ENCODE measurements at places on chromosomes 7 and 10. TPM values are rescaled to one million over a fixed set of nuclear protein-coding genes. Genes with fewer than 3 reads are reported as not detected.

The ZNF365 gene
- total RNA-seq: 0.19 TPM

The ADIRF gene
- total RNA-seq: 23.8 TPM

The CCNJ gene
- total RNA-seq: 4.5 TPM

The RTKN2 gene
- 5.0 TPM for total RNA-seq

The GBF1 gene
- total RNA-seq: 9.6 TPM

- H3K4me1 ChIP-seq: peaks cover 10% of the 10 kb centered on the region
- peak overlapping the region; percentile 53 for H3K27ac ChIP-seq
- no peak for DNase-seq
- H3K36me3 ChIP-seq: no peaks in the 10 kb centered on the region
- H3K4me3 ChIP-seq: peak overlapping the region; percentile 48
Observed at GRCh38 chr10:71963351-71964097, 671 bp upstream of the CHST3 start.

- no peaks in the 10 kb centered on the region for H3K36me3 ChIP-seq
- DNase-seq: no peak
- no peaks in the 10 kb centered on the region for H3K4me1 ChIP-seq
- H3K4me3 ChIP-seq: no peak overlapping the region
Observed at GRCh38 chr10:21985541-21985940, 18.0 kb downstream of the DNAJC1 start.

GRCh38 chr7:66359656-66360211 lies 154.6 kb downstream of the TPST1 start:
- DNase-seq: no peak
- no peak overlapping the region for H3K4me3 ChIP-seq
- H3K27me3 ChIP-seq: no peaks in the 10 kb centered on the region
- H3K4me1 ChIP-seq: no peaks in the 10 kb centered on the region

DNA sequence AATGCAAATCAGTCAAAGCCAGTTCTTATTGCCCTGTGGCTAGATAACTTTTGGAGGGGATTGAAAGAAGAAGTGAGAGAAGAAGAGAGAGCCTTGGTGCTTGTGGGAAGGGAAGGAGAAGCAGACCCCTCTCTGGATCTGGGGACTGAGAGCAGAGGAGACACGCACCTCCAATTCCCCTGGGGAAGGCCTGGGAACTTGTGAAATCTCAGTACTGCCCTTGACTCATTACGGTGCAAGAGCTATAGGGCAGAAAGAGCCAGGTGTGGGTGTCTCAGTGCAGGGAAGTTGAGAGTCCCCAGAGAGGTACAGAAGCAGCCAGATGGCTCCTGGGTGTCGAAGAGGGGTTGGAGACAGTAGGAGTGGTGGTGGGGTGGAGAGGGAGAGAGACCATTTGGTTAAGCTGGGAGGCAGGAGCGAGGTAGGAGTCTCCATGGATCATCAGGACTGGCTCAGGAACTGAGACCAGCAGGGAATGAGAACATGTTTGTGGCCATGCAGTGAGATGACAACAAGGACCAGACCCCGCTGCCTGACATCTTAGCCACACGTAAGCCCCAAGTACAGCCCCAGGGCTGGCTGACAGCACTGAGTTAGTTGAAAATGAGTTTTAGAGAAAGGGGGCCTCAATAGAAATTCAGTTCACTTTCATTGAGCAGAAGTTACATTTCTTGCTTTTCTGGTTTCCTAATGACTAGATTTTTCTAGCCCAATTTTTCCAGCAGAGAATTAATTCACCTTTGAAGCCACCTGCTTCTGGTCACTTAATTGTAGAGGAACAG lies 238.2 kb downstream of the BUB3 start:
- no peaks in the 10 kb centered on the region for H3K4me1 ChIP-seq
- no peaks in the 10 kb centered on the region for H3K27me3 ChIP-seq
- H3K27ac ChIP-seq: no peak overlapping the region
- no peak overlapping the region for H3K4me3 ChIP-seq
- no peaks in the 10 kb centered on the region for H3K36me3 ChIP-seq
- DNase-seq: no peak

DNA sequence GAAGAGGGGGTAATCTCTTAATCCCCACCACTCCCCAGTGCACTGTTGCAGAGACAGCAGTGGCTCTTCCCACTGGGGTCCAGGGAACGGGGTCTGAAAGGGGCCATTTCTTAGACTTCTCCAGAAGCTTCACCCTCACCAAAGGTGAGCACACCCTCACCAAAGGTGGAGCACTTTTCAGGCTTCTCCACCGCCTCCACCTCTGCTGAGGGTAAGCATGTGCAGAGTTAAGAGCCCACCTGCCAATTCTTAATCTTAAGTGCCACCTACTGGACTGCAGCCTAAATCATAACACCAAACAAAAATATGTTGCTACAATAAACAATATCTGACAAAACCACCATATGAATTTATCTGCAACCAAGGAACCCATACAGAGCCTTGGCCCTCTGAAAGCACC lies 27.0 kb downstream of the SNX13 start:
- no peaks in the 10 kb centered on the region for H3K27me3 ChIP-seq
- no peaks in the 10 kb centered on the region for H3K36me3 ChIP-seq
- H3K27ac ChIP-seq: no peak overlapping the region
- DNase-seq: peak; percentile 18
- no peaks in the 10 kb centered on the region for H3K4me1 ChIP-seq

DNA sequence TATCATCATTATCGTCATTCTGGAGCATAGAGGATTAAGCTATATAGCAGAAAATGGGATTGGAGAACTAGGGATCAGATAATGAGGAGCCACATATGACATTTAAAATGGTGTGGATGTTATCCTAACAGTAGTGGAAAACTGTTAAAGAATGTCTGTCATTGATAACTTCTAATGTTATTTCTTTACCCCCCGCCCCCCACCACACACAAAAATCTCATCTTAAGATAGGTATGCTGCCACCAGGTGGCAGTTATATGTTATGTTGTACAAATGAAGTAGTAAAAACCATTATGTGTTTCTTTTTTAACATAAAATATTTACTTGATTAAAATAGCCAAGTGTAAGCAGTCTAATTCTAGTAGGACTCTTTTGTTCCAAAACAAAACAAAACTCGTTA lies 13.0 kb downstream of the AKAP9 start:
- H3K36me3 ChIP-seq: no peaks in the 10 kb centered on the region
- no peaks in the 10 kb centered on the region for H3K27me3 ChIP-seq
- no peak overlapping the region for H3K27ac ChIP-seq
- no peak overlapping the region for H3K4me3 ChIP-seq
- DNase-seq: no peak

- H3K4me1 ChIP-seq: peaks cover 22% of the 10 kb centered on the region
- no peak overlapping the region for H3K27ac ChIP-seq
- no peak overlapping the region for H3K4me3 ChIP-seq
- H3K36me3 ChIP-seq: no peaks in the 10 kb centered on the region
Observed at GRCh38 chr10:99977916-99978315, 31.8 kb downstream of the DNMBP start.

DNA sequence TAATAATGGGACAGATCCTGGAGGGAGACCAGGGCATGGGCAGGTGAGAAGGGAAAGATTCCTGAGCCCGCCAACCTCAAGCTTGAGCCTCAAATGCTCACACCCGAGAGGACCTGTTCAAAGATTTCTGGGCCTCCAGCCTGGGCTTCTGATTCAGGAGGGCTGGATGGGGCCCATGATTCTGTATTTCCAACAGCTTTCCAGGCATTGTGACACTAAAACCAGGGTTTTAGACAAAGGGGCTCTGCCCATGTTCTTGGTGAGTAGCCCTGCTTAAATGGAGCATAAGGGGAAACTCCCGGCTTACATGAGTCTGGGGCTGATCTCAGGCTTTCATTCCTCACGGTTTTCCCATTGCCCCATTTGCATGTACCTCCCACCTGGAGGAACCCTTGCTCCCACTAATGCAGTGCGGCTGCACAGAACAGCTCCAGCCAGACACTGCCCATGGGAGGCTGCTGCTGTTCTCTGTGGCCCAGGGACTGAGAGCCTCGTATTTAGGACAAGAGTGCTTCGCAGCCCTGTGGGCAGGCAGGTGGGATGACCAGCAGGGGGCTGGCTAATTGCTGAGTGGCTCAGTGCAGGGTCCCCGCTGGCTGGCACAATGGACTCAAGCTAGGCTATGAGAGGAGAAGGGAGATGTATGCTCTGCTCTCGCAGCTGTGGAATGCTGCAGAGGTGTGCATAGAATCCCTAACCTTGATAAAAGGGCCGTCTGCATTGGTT lies 135.3 kb upstream of the COBL start:
- H3K27me3 ChIP-seq: no peaks in the 10 kb centered on the region
- no peak overlapping the region for H3K4me3 ChIP-seq
- DNase-seq: no peak
- H3K36me3 ChIP-seq: no peaks in the 10 kb centered on the region
- H3K4me1 ChIP-seq: no peaks in the 10 kb centered on the region

GRCh38 chr7:93566876-93567275 lies 7.6 kb downstream of the CALCR start:
- no peak for DNase-seq
- H3K4me1 ChIP-seq: no peaks in the 10 kb centered on the region
- no peaks in the 10 kb centered on the region for H3K36me3 ChIP-seq
- no peaks in the 10 kb centered on the region for H3K27me3 ChIP-seq

DNA sequence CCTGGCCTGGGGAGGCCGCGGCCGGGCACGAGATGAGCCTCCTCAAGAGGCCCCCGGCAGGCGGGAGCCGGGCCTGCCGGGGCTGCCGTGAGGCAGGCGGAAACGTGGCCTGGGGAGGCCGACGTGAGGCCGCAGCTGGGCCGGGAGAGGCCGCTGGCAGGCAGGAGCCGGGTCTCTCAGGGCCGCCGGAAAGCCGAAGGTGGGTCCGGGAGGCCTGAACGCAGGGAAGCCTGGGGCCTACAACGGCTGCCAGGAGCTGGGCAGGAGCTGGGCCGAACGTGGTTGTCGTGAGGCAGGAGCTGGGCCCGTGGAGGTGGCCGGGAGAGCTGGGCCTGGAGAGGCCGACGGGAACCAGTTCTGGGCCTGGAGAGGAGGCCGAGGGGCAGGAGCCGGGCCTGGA lies 171.9 kb downstream of the TPST1 start:
- no peaks in the 10 kb centered on the region for H3K36me3 ChIP-seq
- no peak overlapping the region for H3K27ac ChIP-seq
- H3K4me1 ChIP-seq: no peaks in the 10 kb centered on the region
- no peak for DNase-seq
- H3K4me3 ChIP-seq: no peak overlapping the region
- H3K27me3 ChIP-seq: no peaks in the 10 kb centered on the region

DNA sequence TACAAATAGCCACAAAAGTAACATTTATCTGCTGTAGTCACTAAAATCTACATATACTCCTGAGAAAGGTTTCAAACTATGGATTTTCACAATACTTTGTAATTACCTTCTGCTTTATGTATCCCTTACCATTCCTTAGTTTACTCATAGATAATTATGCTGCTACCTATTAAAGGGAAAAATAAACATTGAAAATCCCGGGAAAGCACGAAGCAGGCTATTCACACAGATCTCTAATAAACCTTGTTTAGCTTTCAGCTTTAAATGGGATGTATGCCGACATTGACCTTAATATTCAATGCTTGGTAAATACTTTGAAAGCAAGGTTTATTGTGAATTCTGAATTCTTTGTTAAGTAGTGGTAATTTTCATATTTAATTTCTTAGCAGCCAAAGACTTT lies 58.5 kb upstream of the SMIM30 start:
- no peaks in the 10 kb centered on the region for H3K4me1 ChIP-seq
- DNase-seq: no peak
- H3K4me3 ChIP-seq: no peak overlapping the region
- no peaks in the 10 kb centered on the region for H3K27me3 ChIP-seq

DNA sequence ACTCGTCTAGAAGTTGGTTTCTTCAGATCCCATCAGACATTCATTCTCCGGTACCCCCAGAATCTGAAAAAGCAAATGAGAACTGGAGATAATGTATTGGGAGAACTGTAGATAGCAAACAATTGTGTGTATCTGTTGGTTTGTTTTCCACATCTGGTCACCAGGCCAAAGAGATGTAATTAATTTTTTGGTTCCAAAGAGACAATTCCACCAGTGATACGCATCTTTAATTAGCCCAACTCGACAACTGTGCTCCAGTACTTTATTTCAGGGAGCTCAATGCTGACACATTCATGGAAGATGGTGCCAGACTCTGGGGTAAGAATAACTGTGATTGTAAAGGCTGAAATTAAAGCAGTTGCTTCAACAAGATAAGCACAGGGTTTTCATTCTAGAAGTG lies 74.5 kb downstream of the NPTX2 start:
- H3K4me1 ChIP-seq: no peaks in the 10 kb centered on the region
- H3K27ac ChIP-seq: no peak overlapping the region
- no peaks in the 10 kb centered on the region for H3K27me3 ChIP-seq

DNA sequence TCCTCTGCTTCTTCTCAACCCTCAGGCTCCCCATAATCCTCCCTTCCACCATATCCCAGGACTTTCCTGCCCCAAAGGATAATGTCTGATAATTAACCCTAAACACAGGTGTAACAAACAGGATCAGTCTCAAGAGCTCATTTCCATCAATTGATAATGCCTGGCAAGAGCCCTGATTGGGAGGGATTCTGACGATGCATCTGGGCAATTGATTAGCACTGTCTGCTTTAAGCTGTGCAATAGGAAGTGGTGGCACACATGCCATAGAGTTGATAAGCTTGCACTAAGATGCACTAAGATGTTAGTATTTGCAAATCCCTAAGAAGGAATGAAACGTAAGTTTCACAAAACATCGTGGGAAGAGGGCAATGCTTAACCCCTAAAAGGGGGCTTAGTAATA lies 27.4 kb upstream of the EGR2 start:
- H3K4me1 ChIP-seq: no peaks in the 10 kb centered on the region
- no peak overlapping the region for H3K27ac ChIP-seq
- no peak for DNase-seq
- no peaks in the 10 kb centered on the region for H3K27me3 ChIP-seq

GRCh38 chr7:45278763-45279398 lies 121.3 kb downstream of the RAMP3 start:
- no peak overlapping the region for H3K27ac ChIP-seq
- DNase-seq: no peak
- H3K4me3 ChIP-seq: no peak overlapping the region
- H3K27me3 ChIP-seq: no peaks in the 10 kb centered on the region
- no peaks in the 10 kb centered on the region for H3K4me1 ChIP-seq
- H3K36me3 ChIP-seq: no peaks in the 10 kb centered on the region

DNA sequence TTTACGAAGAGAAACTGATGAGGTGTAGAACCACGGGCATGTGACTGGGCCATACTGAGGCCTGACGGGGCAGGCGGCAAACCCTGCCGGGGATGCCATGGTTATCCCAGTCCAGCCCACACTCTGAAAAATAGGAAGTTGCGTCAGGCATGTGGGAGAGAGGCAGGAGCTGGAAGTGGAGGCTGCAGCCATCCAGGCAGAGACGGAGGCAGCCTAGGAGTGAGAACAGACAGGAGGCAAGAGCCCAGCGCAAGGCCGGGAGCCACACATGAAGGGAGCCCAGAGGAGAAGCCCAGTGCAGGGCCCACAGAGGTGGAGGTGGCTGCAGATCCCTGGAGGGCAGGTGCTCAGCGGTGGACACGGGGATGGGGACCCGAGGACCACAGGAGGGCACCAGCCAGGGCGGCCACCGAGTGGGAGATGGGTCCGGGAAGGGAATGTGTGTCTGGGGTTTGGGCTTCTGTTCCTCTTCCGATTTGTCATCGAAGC lies 175.2 kb upstream of the PPP2R2D start:
- no peak for DNase-seq
- no peaks in the 10 kb centered on the region for H3K36me3 ChIP-seq
- no peaks in the 10 kb centered on the region for H3K4me1 ChIP-seq
